Activated T-helper 1 cell treated with anti-CD3 and anti-CD28 coated beads, Interleukin-12 subunit alpha, Interleukin-12 subunit beta, Interleukin-2, Interleukin-4 antibody, amounts not matched to agents 30 ng/mL and 10 ng/mL and 1 ng/mL, durations not matched to agents 14 hours and 24 hours and 36 hours (primary cell): ENCODE measurements at places on chromosomes 13 and 19. TPM values are rescaled to one million over a fixed set of nuclear protein-coding genes. Genes with fewer than 3 reads are reported as not detected.

DNA sequence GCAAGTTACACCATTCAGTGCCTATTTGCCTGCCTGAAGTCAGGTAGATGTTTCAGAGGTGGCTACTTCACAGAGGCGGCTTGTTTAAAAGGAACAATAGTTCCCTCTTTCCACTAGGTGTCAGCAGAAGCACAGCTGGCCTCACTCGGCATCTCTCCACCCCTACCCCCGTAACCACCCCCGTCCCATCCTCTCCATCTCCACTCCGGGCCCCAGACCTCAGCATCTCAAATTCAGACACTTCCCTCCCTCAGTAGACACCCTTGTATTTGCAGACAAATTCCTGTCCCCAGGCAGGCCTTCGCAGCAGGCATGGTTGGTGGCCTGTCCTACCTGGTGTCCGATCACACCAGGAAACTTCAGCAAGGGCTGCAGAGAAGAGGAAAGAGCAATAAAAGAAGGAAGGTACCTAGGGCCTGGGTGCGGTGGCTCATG is 9.1 kb upstream of the DPP9 start:
- peak overlapping the region; percentile 13 for H3K4me3 ChIP-seq
- H3K27ac ChIP-seq: no peak overlapping the region
- H3K36me3 ChIP-seq: no peaks in the 10 kb centered on the region
- peak; percentile 47 for DNase-seq

- no peak for DNase-seq
- no peaks in the 10 kb centered on the region for H3K27me3 ChIP-seq
- H3K4me1 ChIP-seq: no peaks in the 10 kb centered on the region
- peaks cover 3% of the 10 kb centered on the region for H3K36me3 ChIP-seq
- no peak overlapping the region for H3K4me3 ChIP-seq
- H3K27ac ChIP-seq: no peak overlapping the region
These were observed 17.3 kb downstream of the DHRS12 start for GRCh38 chr13:51786425-51787265.

DNA sequence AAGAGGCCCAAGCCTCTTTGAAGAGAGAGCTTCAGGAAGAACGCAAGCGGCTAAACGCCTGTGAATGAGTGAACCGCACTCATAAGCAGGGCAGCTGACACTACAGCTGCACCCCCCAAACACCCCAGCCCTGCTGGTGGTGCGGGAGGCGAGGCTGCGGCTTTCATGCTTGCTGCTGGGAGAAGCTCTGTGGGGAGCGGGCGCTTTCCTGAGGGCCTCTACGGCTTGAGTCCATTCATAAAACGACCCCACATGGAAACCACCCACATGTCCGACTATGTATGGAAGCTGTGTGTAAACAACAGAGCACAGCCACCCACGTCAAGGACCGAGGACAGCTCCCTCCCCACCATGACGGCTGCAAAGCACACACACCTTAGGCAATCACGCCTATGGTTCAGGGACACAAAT is 5.5 kb downstream of the AP3D1 start:
- peaks cover 33% of the 10 kb centered on the region for H3K4me1 ChIP-seq
- H3K36me3 ChIP-seq: peaks cover 7% of the 10 kb centered on the region
- DNase-seq: no peak
- H3K27me3 ChIP-seq: no peaks in the 10 kb centered on the region
- H3K27ac ChIP-seq: peak overlapping the region; percentile 67
- no peak overlapping the region for H3K4me3 ChIP-seq

- no peaks in the 10 kb centered on the region for H3K27me3 ChIP-seq
- DNase-seq: peak; percentile 74
- H3K4me1 ChIP-seq: peaks cover 73% of the 10 kb centered on the region
- H3K36me3 ChIP-seq: peaks cover 49% of the 10 kb centered on the region
- H3K4me3 ChIP-seq: peak overlapping the region; percentile 85
- H3K27ac ChIP-seq: peak overlapping the region; percentile 98
These were observed 2.7 kb downstream of the TPM4 start for GRCh38 chr19:16078759-16079707.

The TMEM147 gene
- 122 and 123 TPM in 2 replicates for total RNA-seq
